ENCODE measurements at places on chromosomes 2 and 18.
A peak's percentile ranks its signal among the peaks of the same experiment; 100 is the strongest.

- DNase-seq: peak; percentile 69
Measured at GRCh38 chr18:4125224-4125623, 329.9 kb downstream of the DLGAP1 start.

GRCh38 chr2:171630812-171631626 is 56.2 kb upstream of the DYNC1I2 start:
- DNase-seq: no peak

DNA sequence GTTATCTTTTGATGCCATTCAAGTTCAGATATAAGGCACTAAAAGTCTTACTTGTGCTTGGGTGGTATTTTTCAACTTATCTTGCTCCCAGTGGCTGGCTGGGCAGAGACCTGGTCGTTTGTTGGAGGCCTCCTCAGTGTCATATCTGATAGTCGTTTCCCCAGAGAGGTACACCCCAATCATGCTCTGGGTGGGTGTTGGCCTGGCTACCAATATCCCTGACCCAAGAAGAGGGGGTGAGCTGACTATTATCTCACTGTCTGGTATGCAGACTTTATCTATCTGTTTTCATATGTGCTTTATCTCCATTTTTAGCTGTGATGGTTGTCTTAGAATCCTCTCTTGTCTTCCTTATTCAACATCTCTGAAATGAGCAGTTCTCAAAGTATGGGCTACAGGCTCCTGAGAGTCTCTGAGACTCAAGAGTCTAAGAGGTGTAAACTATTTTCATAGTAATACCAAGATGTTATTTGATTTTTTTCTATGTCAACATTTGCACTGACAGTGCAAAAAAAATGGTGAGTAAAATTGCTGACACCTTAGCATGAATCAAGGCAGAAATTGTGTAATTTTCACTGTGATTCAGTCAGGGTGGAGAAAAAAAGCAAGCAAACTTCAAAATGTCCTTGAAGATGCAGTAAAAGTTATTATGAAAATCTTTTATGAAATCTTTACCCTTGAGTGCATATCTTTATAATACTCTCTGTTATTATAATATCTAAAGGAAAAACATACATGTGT is 12.3 kb upstream of the PLEK start:
- DNase-seq: no peak

GRCh38 chr18:48252525-48252924 is 156.7 kb downstream of the ZBTB7C start:
- no peak for DNase-seq

GRCh38 chr2:73070643-73071359 is 711 bp downstream of the SFXN5 start:
- peak; percentile 8 for DNase-seq

GRCh38 chr2:220821683-220822082 is 750.4 kb downstream of the EPHA4 start:
- DNase-seq: no peak

DNA sequence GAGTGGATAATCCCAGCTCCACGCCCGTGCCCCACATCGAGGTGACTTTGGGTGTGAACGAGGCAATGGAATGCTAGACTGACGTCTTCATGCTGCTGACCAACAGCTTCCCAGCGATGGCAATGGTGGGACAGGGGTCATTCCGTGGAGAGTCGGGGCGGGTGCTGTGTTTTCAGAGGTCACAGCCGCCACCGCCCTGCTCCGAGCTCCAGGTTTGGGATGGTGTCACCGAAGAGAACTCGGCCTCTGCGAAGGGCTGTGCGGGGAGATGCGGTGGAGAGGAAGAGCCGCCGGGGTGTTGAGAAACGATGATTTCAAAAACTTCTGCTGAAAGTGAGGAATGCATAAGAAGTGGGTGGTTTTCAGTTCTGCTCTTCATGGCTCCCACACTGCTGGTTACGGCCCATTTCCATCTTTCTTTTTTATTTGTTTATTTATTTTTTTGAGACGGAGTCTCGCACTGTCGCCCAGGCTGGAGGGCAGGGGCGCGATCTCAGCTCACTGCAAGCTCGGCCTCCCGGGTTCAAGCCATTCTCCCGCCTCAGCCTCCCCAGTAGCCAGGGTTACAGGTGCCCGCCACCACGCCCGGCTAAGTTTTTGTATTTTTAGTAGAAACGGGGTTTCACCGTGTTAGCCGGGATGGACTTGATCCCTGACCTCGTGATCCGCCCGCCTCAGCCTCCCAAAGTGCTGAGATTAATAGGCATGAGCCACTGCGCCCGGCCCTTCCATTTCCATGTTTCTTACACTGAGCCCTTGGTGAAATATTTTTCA is 142.6 kb downstream of the RTP5 start:
- no peak for DNase-seq
